Kasumi-1 (cell line): ENCODE measurements at places on chromosomes 2 and 18.

- no peak for DNase-seq
Measured at GRCh38 chr2:28586867-28587266, 91.0 kb downstream of the PLB1 start.

DNA sequence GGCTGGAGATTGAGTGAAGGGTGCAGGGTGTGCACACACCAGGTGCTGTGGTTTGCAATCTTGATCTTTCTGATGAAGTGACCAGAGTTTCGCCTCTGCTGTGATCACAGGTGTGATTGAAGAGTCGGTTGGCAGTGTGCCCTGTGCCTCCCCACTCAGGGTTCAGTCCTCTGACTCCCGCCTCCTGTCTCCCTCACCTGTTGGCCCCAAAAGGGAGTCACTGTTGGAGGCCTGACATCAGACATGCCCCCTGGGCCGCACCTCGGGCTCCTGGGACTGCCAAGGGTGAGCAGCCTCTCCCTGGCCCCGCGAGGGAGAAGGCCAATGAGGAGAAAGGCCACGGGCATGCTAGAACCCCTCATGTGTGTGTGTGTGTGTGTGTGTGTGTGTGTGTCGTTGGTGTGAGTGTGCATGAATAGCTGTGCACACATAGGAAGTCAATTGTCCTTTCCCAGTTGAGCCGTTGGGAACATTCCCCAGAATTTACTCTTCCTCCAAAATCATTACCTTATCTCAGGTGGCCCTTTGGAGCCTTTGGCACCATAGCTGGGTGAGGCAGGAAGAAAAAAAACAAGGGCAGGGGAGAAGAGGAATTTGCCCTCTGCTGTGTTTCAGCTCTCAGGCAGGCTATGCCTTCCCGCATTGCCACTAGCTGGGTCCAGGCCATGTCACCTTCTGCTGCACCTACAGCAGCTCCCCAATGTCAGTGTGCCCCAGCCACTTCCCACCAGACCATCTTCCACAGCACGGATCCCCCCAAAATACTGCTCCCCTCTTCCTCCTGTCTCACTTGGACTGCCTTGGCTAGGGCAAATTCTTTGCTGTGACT is 78.1 kb upstream of the LAPTM4A start:
- DNase-seq: no peak

GRCh38 chr2:229296016-229296415 is 24.9 kb upstream of the PID1 start:
- no peak for DNase-seq

GRCh38 chr2:63891488-63892030 is 49.9 kb downstream of the UGP2 start:
- no peak for DNase-seq

GRCh38 chr2:220665108-220665471 is 907.0 kb downstream of the EPHA4 start:
- DNase-seq: no peak

DNA sequence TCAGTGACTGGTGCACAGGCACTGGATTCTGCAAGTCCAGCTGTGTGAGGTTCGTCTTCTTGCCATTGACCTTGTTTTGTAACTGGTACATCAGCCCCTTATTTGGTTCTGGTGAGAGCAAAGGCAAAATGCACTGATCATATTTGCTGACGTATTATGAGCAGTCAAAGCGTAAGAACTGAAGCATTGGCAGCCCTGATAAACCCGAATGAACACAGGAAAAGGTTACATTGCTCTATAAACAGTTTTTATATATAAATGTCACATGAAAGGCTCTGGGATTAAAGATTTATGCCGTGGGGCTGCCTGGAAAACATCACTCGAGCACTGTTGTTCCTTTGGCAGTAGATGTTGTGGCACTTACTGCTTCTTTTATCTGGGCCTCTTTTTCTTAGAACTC is 167.9 kb downstream of the IRS1 start:
- no peak for DNase-seq

DNA sequence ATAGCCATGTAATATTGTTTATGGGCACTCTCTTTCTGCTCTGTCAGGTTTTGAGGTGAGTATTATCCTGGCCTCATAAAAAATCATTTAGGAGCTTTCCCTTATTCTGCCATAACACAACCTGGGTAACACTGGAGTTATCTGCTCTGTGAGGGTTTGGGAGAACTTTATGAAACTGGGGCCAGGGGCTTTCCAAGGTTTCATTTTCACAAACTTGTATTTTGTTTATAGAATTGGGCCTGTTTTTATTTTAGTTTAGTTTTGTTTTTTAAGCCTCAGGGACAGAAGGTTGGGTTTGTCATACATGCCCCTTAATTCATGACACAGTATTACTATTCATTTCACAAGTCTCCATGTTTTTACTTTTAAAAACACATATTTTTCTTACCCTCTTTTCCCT is 83.5 kb downstream of the IRS1 start:
- no peak for DNase-seq

GRCh38 chr2:158144914-158145625 is 43.4 kb downstream of the UPP2 start:
- no peak for DNase-seq

DNA sequence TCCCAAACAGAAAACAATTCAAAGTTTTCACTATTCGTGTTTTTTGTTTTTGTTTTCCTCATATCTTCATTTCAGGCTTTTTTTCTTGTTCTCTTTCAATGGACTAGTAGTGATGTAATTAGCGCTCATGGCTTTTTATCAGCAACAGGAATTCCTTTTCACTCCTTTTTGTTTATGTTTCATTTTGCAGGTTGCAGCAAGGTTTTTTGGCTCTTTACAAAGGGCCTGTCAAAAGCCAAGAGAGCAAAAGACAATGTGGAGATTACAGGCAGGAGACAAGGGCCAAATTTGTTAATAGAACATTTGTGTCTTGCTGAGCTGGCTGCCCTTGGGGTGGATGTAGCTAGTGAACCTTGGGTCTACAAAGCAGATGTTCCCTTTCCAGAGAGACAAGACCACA is 467.4 kb upstream of the CDH20 start:
- DNase-seq: no peak

DNA sequence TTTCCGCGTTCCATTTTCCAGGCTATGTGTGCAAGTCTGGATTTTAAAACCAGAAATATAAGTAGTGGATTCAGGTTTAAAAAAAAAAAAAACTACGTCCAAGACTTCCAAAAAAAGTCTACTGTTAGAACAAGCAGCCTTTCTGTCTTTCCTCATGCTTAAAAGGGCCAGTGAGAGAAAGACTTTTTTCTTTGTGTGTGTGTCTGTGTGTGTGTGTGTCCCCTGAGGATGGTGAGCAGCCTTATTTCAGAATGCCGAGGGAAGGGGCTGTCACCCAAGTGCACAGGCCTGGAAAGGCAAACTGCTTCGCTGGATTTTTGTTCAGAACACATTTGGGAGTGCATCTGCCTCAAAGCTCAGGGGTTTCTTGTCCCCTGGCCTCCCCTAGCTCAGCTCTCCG is 98.8 kb downstream of the ZBTB7C start:
- no peak for DNase-seq

- no peak for DNase-seq
Measured at GRCh38 chr2:145655165-145655765, 1135.3 kb upstream of the ZEB2 start.

DNA sequence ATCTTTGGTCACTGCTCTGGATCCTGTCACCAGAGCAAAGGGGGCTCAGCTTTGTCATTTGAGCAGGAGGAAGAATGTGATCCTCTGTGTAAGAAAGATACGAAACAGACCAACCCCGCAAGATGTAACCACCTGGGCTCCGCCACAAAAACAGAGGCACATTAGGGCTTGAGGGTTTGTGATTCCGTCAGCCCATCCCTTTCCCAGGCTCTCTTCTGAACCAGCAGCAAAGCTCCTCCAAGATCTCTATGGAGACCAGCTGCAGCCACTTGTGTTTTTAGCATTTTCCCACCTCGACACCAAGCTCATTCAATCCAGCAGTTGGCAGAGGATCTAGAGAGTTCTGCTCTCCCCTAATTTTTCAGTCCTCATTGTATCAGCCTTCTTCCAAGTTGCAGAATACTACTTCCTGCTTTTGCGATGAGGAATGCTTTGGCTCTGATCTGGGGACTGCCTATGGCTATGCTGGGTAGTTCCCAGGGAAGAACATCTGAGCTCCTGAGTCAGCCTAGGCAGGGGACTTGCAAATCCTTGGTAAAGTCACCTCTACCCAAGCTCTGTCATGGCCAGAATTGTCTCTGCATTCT is 139.6 kb upstream of the RAB12 start:
- DNase-seq: no peak

DNA sequence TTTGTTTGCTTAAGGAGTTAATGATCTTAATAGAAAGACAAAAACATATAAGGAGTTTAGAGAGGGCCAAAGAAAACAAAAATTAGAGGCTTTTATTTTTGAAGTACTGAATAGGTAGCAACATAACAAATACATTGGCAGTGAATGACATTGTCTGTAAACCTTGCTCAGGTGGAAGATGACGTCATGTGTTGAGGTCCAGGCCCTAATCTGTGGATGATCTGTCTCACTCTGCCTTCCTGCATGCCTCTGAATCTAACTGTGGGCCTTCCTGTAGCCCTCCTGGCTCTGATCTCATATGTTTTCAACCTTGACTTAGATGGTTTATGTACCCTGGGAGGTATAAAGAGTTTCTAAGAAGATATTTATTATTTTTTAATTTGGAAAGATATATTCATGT is 58.1 kb upstream of the DYNAP start:
- no peak for DNase-seq

GRCh38 chr2:28589746-28590463 is 94.0 kb downstream of the PLB1 start:
- DNase-seq: no peak

GRCh38 chr2:180924063-180924462 is 56.3 kb upstream of the UBE2E3 start:
- no peak for DNase-seq

DNA sequence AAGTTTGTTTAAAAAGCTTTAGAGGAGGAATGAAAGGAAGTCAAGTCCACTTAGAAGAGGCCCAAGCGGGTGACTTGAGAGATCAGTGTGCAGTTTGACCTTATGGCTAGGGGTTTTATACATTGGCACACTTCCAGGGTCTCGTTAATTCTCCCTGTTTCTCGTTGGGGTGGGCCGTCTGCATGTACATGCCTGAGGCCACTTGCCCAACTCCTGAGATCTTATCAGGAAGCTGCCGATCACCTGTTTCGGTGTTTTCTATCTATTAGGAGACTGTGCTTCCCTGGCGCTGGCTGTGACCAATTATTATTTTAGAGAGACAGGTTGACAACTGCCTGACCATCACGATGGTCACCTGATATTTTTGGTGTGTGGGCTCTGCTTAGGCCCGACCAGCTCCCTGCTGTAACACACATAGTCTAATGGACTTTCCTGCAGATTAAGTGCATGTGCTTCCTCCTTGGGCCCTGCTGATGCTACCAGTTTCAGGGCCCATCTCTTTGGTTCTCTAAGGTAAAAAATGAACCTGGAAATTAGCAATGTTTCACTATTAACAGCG is 31.0 kb upstream of the MSH6 start:
- DNase-seq: no peak

DNA sequence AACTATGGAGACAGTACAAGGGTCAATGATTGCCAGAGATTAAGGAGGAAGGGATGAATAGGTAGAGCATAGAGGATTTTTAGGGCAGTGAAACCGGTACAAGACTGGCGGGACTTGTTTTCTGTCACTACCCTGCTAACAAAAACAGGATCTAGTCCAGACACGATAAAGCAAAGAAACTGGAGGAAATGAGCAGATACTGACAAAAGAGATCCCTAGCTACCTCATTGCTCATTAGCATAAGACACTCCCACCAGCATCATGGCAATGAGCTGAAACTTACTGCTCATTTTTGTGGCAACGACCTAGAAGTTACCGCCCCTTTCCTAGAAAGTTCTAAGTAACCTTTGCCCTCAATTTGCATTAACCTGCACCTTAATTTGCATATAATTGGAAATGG is 131.2 kb downstream of the ETAA1 start:
- no peak for DNase-seq

- no peak for DNase-seq
Measured at GRCh38 chr2:227464361-227464760, 7.6 kb upstream of the AGFG1 start.

DNA sequence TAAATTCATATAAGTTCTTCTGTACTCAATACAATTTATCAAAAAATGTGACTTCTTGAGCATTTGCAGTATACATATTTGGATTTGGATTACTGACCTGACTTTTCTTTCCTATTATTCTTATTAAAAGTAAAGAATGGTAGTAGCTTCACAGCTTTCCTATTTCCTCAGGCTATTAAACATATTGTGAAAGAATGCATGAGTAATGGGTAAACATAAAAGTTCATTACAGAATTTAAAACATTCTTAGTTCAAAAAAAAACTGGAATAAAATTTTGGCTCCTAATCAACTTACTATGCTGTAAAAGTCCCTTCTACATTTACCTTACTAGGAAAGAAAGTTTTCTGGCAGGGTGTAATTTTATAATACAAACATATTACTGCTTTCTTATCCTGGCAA is 27.3 kb upstream of the C2orf66 start:
- no peak for DNase-seq

- DNase-seq: peak; percentile 55
Measured at GRCh38 chr2:101152272-101153076, 1.3 kb upstream of the TBC1D8 start.

- DNase-seq: no peak
Measured at GRCh38 chr2:133500917-133501316, 67.3 kb downstream of the NCKAP5 start.

GRCh38 chr2:218281449-218281848 is 10.9 kb downstream of the TMBIM1 start:
- DNase-seq: no peak

- peak; percentile 80 for DNase-seq
Measured at GRCh38 chr18:23243178-23243577, 107.9 kb downstream of the CABLES1 start.

DNA sequence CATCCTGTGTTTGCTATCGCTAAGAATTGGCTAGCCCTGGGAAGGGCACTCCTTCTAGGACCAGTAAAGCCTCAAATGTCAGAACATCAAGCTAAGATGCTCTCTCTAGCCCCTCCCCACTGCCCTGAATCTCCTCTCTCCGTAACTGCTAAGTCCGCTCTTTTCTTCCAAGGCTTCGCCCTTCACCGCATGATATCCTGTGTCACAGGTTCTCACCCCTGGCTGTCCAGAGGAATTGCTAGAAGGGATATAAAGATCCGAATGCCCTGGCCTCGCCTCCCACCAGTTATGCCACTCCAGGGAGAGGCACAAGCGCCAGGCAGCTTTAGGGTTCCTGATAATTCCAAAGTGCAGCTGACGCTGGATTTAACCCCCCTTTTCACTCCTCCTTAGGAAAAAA is 17.1 kb upstream of the GPR45 start:
- DNase-seq: no peak

GRCh38 chr2:229153267-229153666 is 117.8 kb downstream of the PID1 start:
- no peak for DNase-seq

- no peak for DNase-seq
Measured at GRCh38 chr2:211174021-211174420, 617.6 kb downstream of the CPS1 start.

DNA sequence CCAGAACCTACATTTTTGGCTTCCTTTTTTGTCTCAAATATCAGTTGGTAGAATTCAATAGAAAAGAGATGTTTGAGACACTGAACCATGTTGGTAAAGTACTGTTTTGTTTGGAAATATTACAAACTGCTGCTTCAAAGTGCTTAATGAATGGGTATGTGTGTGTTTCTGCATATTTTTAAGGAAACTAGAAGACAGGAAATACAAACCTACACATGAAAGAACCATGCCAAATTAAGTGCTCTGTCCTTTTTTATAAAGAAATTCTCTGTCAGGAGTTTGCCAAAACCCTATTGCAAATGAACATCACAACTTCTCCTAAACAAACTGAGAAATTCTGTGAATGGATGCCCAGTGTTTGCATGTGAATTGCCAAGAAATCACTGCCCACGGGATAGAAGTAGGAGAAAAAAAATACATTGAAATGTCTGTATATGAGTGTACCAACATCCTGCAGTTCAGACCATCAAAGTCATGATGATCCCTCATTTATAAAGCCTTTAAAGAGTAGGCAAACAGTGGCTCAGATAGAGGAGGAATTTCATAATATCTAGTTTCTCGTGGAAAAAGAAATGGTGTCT is 69.6 kb upstream of the RND3 start:
- no peak for DNase-seq
